GM12891 (cell line): ENCODE measurements at places on chromosomes 6 and 20.

- no peak for DNase-seq
These were observed 361.1 kb downstream of the ZFAND3 start for GRCh38 chr6:38180586-38180985.

DNA sequence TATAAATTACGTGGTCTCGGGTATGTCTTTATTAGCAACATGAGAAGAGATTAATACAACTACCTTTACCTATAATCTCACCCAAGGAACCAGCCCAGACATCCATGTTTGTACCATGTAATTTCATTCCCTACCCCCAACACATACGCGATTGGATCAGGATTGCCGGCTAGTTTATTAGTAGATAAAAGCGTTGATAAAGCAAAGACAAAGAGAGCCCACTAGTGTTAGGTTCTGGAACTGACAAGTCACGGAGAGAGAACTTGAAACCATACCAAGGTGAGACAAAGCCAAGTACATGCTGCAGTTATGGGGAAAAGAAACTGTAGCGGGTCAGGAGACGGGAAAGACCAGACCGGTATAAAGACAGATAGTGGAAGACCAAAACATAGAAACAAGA lies 37.4 kb upstream of the FAM135A start:
- no peak for DNase-seq

- DNase-seq: no peak
These were observed 30.8 kb upstream of the SYNCRIP start for GRCh38 chr6:85673198-85674139.

- DNase-seq: no peak
These were observed 947.7 kb upstream of the MAP3K7 start for GRCh38 chr6:91534614-91535013.

DNA sequence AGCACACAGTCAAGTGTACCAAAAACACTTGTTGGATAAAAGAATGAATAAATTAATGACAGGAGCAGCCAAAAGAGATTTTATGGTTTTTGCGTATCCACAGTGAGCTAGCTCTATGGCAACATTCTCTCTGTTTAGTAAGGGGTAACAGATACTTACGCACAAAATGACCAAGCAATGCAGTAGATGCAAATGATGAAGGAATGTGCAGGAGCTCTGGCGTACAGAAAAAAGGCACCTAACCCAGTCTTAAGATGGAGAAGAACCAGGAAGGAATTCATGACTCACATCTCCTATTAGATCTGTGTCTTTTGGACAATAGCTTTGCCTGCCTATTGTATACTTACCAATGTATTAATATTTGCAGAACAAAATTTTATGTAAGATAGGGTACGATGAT lies 191.9 kb upstream of the PREP start:
- no peak for DNase-seq

DNA sequence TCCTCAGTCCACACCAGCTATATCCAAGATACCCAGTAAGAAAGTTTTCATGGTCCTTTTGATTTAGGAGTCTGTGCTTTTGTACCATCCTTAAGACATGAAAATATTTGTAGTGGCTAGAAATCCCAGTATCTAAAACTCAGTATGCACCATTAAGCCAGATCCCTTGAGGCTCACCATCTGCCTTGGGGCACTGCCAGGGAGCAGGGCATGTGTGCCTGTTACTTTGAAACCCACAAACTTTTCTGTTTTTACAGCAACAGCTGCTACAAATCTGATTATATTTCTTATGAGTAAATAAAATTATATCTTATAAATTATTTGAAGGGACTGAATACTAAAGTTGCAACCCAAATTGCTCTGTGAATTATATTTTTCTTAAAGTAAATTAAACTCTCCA lies 290.5 kb upstream of the MANEA start:
- DNase-seq: no peak

GRCh38 chr6:4606821-4607704 lies 169.1 kb upstream of the CDYL start:
- no peak for DNase-seq

GRCh38 chr6:1502041-1502440 lies 107.7 kb upstream of the FOXC1 start:
- DNase-seq: no peak

- no peak for DNase-seq
These were observed 246.6 kb downstream of the PHF3 start for GRCh38 chr6:63882208-63882607.

DNA sequence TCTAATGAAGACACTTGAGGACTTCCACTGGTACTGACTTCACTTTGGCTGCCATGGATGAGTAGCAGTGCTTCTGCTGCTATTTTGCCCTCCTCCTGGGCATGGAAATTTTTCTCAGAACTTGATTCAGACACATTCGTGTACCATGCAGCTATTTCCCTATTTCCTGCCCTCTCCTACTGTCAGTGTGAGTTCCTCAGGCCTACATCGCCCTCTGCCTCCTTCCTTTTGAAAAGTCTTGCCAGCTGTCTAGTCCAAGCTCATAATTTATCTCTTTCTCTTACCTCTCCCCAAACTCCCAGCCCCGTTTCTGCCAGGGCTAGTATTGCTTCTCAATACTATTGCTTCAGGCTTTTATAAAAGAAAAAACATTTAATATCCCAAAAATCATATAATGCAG lies 470.2 kb downstream of the ADGRB3 start:
- no peak for DNase-seq

- DNase-seq: no peak
These were observed 96.6 kb upstream of the NAA20 start for GRCh38 chr20:19920381-19921138.

DNA sequence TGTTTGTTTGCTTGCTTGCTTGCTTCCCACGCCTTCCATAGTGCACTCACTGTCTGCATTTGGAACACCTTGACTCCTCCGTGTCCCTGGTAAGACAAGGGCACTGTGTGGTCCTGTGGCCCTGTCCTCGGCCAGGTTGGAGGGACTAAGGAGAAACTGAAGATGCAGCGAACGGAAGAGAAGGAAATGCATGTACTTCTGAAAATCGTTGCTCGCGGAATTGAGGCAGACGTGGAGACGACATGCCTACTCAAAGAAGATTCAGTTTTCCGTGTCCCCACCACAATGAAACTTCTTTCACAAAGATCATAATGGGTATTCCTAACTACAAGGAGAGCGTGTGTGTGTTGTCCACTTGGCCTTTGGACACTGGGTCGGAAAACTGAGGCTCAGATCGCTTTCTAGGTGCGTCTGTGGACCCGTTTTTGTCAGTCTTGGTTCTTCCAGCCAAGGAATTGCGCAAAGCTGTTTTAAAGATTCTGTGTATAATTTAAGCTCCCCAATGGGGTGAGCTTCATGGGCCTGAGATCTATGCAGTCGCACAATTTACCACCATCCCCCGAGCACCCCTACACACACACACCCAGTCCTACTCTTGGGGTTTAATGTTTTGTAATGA lies 120.4 kb upstream of the ZNF184 start:
- no peak for DNase-seq

- no peak for DNase-seq
These were observed 129.2 kb downstream of the FYN start for GRCh38 chr6:111743862-111744692.

- DNase-seq: no peak
These were observed 597.3 kb downstream of the PKHD1 start for GRCh38 chr6:51490101-51490500.

DNA sequence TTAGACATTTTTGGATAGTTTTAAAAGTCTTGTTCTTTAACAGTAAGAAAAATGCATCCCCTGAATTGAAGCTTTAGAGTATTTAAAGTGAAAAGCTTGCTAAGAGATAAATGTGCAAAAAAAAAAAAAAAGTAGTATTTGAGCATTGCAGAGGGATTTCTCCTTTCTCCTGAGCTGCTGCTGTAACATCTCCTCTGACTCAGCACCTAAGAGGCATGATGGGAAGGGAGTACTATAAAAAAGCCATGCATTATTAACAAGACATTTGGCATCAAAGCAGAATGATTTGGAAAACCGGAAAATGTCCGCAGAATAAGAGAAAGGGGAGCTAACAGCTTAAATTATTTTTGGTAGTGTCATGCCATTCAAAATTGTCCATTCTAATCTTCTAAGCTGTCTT lies 27.9 kb downstream of the B4GALT5 start:
- DNase-seq: no peak

- no peak for DNase-seq
These were observed 235.6 kb downstream of the OGFRL1 start for GRCh38 chr6:71524201-71524600.

DNA sequence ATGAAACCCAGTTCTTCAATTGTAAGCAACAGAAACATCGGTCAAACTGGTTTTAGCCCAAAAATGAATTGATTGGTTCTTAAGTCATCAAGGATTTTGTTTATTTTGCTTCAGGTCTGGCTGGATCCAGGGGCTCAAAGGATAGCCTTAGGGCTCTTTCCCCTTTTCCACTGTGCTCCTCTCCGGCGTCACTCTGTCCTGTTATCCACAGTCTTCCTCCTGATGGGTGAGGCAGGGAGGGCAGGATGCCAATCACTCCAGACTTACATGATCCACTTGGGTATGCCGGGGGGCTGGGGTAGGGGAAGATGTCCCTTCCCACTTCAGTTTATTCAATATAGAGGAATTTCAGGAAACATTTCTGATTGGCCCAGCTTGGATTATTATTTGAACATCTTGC lies 40.0 kb downstream of the PLAGL2 start:
- DNase-seq: no peak

GRCh38 chr6:112331306-112331705 lies 15.8 kb upstream of the RFPL4B start:
- no peak for DNase-seq

GRCh38 chr6:21587179-21587960 lies 6.2 kb upstream of the SOX4 start:
- DNase-seq: peak; percentile 39

GRCh38 chr20:5141615-5142014 lies 14.8 kb downstream of the CDS2 start:
- DNase-seq: no peak

DNA sequence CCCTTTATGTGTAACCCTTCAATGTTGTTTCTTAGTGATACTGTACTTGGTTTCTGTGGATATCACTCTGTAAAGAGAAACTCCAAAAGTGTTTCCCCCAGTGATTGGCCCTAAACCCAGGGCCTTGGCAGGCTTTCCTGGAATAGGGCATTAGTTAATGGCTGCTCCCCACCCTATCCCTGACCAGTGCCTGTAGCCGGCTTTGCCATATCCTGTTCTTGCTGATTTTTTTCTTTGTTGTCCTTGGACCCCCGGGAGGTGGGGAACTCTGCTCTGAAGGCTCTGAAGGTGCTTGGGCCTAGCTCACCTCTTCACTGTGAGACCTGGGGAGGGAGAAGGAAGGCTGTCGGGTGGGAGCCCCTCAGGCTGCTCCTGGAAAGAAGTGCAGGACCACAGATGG lies 120.1 kb downstream of the TCP11 start:
- DNase-seq: no peak

- DNase-seq: no peak
These were observed 242.5 kb upstream of the JAG1 start for GRCh38 chr20:10916312-10916711.

DNA sequence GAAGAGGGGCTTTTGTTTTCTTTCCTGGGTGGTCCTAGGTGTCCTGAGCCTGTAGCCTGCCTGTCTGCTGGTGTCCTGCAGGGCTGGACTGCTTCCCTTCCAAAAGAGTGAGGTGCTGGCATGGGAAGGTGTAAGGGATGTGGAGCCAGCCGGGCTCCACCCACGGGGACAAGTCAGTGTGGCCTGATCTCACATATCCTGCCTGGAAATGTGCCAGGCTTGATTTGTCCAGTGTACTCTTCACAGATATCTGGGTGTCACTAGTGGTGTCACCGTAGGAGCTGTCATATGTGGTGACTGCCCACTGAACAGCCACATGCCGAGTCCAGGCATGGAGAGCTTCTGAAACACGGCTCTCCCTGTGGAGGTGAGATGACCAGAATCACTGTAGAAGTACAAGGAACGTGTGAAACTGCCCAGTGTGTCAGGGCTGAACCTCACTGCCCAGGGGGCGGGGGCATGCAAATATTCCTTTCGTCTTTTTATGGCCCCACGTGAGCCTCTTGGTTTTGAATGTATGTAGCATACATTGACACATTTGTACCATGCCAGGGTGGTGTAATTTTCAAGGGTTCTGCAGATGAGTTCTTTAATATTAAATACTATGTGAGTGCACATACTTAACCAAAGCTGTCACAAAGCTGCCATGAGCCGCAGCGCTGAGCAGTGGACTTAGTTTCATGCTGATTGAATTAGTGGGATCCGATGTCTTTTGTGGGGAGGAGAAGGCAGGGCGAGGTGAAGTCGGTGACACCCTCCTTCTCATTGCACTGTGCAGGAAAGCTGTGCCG lies 55.8 kb downstream of the CDH4 start:
- DNase-seq: no peak

- no peak for DNase-seq
These were observed 118.4 kb upstream of the LY86 start for GRCh38 chr6:6470123-6470522.

DNA sequence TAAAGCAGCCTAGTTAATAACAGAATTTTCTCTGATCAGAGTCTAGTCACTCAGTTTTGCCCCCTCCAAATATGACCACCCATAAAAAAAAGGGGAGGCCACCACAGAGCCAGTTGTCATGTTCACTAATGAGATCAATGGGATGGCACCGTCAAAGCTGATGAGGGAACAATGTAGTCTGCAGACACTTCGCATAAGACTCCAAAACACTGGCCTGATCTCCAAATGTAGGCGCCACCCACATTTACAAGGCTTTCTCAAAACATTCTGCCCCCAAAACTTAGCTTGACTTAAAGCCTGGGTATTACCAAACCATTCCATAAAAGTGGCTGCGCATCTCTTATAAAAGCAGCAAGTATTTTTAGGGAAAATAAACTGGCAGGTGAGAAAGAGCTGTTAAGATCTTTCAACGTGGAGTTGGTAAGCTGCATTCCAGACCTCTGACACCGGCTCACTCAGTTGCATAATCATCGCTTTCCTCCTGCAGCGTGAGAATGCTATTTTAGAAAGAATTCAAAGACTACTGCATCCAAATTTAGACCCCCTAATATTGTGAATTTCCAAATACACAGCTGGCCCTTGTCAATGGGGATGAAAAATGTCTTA lies 59.3 kb downstream of the TBC1D7 start:
- no peak for DNase-seq

GRCh38 chr6:104837158-104837557 lies 22.6 kb downstream of the HACE1 start:
- no peak for DNase-seq

- no peak for DNase-seq
These were observed 3.0 kb downstream of the PRSS16 start for GRCh38 chr6:27250277-27251111.

DNA sequence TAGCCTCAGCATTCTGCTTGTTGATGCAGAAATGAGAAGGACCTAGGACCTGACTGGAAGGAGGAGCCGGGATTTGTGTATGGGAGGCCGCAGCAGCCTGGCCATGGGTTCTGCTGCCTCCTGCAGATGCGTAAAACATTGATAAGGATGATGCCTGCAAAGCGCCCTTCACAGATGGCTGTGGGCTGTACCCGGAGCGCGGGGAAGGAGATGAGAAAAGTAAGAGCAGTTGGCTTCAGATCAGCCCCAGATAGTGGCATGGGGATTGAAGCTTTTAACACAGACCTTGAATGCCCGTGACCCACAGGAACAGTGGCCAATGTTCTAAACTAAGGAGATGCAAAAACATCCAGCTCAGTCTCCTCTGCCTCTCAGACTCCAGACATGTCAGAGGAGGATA lies 136.4 kb upstream of the KCNG1 start:
- no peak for DNase-seq
